ENCODE measurements at places on chromosomes 16 and 17.

GRCh38 chr16:70612931-70613330, 33.4 kb upstream of the IL34 start:
- DNase-seq, result no peak

GRCh38 chr17:20156196-20157000, 147.2 kb downstream of the SPECC1 start:
- DNase-seq, result peak; percentile 23

- no peak for DNase-seq
Observed at GRCh38 chr17:65936013-65936412, 255.9 kb downstream of the CEP112 start.

DNA sequence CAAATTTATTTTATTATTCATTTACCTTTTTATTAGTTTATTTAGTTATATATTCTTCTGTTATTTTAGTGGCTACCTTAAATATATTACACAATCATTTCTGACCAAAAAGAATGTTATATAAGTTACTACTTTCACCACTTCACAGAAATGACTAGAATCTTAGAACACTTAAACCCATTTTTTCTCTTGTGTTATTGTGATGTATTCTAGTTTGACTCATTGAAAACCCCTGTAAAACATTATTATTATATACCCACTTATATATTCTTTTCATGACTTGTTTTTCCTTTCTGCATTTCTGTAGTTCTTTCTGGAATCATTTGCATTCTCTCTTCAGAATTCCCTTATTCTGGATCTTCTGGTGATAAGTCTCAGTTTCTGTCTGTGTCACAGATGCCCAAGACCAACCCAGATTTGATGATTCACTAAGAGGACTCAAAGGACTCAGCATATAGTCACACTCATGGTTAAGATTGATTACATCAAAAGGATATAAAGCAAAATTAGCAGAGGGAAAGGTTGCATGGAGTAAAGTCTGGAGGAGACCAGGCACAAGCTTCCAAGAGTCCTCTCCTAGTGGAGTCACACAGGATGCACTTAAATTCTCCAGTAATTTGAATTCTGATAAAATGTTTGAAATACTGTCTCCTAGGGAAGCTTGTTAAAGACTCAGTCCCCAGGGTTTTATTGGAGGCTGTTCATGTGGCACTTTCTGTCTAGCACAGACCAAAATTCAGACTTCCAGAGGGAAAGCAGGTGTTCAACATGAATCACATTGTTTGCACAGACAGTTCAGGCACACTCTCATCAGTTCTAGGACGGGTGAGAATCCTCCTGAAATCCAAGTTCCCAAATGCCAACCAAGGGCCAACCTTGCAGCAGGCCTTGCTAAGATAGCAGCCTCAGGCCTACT, 7.7 kb downstream of the GINS3 start:
- DNase-seq, result no peak

DNA sequence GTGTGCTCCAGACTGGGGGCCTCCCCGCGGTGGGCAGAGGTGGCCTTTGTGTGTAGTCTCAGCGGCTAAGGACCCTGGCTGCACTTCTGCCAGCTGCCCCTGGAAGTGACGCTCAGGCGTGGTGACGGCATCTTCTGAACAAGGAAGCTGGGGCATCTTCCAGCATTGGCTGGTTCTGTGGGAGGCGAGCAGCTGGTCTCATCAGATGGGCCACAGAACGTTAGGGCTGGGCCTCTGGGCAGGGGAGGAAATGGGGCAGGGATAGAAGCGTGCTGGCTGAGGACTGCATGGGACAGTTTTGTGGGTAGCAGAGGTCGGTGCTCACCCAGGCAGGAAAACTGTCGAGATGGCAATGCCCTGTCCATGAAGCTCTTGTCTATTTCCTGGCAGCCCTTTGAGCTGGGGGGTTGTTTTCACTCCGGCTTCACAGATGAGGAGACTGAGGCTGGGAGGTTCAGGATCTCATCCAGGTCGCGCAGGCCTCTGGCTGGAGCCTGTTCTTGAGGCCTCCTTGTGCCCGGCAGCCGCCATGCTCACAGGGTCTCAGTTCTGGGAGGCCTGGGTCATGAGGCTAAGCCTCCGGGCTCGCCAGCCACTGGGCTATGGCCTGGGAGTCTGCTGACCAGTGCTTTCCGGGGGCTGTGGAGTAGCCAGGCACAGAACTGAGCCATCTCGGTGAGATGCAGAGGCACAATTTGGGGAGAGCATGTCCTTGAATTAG, 16.3 kb downstream of the IRF8 start:
- no peak for DNase-seq

DNA sequence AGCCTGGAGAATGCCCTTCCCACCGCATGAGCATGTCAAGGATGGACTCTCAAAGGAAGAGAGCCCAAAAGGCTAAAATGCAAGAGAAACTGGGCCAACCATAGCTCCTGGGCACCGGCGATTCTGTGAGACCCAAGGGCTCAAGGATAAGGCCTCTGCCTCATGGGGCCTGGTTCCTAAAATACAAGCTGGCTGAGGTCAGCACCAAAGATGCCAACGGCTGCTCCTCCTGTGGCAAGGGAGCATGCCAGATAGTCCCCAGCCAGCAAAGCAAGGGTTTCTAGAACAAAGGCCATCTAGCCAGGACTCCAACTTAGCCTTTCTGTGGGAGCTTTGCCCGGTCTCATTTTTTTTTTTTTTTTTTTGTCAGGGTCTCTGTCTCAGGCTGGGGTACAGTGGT, 20.1 kb downstream of the GPRC5B start:
- no peak for DNase-seq

GRCh38 chr17:81334987-81335772, 40.1 kb upstream of the SLC38A10 start:
- no peak for DNase-seq

DNA sequence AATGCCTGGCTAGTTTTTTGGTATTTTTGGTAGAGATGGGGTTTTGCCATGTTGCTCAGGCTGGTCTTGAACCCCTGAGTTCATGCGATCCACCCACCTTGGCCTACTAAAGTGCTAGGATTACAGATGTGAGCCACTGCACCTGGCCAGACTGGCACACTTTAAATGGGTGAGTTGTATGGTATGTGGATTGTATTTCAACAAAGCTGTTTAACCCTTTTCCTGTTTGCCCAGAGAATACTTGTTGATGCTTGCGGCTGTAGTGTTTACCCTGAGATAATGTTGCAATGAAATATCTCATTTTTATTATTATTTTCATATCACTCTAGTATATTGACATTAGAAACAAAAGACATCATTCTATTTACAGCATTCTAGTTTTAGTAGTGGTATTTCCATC, 17.1 kb upstream of the TMEM94 start:
- DNase-seq, result no peak

GRCh38 chr16:12311877-12312276, 335.3 kb downstream of the SNX29 start:
- no peak for DNase-seq

DNA sequence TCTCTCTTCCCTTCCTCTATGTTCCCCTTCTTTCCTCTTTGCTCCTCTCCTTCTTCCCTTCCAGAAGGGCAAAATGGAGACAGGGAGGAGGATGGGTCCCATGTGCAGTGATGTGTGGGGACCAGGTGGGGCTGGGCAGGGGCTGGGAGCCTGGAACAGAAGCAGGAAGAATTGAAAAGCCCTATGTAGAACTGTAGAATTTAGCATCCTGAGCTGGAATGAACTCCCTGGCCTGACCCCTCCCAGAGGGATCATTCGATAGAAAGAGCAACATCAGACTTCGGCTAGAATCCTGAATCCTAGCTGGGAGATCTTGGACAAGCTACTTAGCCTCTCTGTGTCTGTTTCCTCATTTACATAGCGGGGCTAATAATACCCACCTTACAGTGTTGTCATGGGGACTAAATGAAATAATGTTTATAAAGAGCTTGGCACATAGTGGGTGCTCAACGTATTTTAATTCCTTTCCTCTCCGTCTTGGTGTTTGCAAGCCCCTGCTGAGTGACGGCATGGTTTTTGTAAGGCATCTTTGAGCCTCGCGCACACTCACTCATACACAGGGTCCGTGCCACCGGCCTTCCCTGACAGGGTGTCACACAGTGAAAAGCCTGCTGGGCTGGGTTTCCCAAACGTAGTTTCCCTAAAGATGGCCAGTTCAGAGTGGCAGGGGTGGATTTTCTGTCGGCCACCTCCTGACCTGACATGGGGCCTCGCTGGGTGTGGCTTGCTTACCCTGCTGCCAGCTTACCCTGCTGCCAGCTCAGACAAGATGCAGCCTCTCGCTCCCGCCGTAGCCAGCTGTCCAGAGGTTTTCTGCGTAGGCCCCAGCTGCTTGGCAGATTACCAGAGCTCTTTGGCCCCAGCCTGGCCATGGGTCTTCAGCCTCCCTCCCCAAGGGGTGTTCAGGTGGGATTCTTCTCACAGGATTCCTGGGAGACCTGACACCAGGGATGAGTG, 6.1 kb upstream of the ARHGAP23 start:
- no peak for DNase-seq

GRCh38 chr17:74892974-74893911, at the start of gene FADS6:
Gene FADS6, minus strand, starts transcription at chr17:74893633. Its CDS starts 38 bp downstream, at chr17:74893595.
- DNase-seq, result no peak

DNA sequence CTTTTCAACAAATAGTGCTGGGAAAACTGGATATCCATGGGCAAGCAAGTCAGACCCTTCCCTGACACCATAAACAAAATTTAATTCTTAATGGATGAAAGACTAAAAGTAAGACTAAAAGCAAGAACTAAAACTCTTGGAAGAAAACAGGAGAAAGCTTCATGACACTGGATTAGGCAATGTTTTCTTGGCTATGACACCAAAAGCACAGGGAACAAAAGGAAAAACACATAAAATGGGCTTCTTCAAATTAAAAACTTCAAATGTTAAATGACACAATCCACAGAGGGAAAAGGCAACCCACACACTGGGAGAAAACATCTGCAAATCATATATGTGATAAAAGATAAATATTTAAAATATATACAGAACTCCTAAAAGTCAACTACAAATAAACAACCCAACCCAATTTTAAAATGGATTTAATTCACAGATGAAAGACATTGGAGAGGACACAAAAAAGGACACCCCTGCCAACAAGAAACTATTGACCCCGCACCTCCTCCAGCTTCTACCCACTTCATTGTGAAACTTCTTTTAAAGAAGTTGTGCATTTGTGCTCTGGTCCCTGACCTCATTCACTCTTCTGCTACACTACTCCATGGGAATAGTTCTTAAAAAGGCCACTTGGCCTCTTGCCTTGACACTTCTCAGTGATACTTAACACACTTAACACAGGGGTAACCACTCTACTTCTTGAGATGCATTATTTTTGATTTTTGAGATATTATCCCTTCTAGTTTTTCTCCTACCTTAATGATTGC, 80.3 kb downstream of the TRIM37 start:
- DNase-seq, result no peak

DNA sequence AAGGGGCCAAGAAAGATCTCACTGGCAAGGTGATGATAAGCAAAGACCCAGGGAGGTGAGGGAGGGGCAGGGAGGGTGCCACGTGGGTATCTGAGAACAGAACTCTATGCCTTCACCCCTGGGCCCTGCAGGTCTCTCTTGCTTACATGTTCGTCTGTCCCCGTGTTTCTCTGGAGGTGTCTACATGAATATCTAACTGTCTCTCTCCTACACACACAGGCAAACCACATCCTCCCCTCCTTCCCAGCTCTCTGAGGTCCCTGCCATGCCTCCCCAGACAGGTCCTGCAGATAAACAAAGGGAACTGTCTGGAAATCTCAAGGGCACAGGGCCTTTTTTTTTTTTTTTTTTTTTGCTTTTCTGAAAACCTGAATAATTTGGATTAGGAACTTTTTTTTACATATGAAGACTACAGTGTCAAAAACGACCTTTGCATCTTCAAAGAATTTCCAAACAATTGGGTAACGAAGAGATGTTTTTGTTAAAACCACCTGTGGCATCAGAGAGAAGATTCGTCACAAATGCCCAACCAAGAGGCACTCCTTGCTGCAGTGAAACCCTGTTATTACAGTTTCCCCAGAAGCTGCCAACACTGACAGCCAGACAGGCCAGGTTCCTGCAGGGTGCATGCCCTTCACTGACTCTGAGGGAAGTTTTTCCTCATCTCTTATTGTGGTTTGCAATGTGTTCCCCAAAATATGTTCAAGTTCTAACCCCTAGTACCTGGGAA, 17.8 kb downstream of the PLLP start:
- no peak for DNase-seq

DNA sequence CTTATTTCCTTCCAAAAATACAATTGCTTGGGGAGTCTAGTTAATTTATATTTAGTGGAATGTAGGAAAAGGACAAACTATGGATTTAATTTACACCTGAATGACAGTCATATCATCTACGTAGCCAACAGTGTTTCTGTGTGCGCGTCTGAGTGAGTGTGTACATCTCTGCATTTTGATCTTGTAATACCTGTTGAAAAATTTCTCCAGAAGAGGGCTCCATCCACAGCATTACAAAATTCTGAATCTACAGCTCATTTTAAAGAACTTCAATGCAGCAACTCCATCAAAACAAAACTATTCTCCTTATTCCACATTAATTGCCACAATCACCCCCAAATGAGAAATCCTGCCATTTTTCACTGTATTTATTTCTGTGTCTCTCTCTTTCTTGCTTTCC, 3.9 kb downstream of the CDH13 start:
- DNase-seq, result no peak

All from right renal cortex interstitium (tissue), 3 donors.